ENCODE measurements at places on chromosomes 5 and 9.

- DNase-seq = no peak
These were observed 331.0 kb downstream of the ADAMTS6 start for GRCh38 chr5:65150599-65151304.

- DNase-seq = peak; percentile 98
These were observed 2.5 kb downstream of the ARRDC3 start for GRCh38 chr5:91380491-91381238.

DNA sequence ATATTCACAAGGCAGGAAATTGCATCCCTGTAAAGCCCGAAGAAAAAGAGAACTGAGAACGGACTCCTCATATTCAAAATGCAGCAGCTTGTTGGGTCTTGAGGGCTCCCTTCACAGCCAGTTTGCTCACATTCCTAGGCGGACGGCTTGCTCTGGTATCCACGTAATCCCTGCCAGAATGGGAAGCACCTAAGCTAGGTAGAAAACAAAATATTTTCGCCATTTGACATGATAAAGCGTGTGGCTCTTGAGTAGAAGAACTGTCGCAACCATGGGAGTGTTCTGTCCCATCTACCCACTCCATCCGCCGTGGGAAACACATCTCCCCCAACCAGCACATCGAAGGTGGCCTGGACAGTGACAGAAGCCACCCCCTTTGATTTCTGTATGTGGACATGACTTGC, 183.1 kb downstream of the GAS1 start:
- no peak for DNase-seq

DNA sequence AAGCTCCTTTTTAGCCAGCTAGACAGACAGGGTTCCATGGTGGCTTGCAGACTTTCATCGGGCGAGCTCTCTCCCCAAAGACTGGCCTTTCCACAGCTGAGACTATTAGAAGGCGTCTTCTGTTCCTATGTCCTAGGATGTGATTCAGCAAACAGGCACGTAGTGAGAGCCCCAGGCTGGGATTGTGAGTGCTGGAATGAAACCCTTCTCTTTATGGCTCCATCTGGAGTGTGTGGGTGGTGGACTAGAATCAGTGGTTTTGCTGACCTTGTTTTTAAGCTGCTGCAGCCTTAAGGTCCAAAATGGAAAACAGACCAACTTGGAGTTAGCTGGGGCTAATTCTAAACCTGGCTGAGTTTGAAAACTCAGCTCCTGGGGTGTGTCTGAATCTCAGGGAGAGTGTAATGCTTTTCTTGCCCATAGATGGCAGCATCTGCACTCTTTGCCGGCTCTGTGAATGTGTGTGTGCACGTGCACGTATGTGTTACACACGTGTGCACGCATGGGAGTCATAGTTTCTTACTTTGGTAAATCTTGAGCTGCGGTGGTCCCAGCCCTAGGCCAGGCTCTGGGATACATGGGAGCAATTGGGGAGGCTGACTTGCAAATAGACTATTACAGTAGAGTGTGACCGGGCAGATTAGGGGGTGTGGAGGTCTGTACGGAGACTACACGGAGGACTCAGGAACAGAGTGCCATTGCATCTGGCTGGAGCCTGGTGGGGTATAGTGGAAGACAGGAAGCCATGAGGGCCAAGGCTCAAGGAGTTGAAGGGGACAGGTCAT, 10.7 kb downstream of the GSN start:
- DNase-seq = peak; percentile 70

DNA sequence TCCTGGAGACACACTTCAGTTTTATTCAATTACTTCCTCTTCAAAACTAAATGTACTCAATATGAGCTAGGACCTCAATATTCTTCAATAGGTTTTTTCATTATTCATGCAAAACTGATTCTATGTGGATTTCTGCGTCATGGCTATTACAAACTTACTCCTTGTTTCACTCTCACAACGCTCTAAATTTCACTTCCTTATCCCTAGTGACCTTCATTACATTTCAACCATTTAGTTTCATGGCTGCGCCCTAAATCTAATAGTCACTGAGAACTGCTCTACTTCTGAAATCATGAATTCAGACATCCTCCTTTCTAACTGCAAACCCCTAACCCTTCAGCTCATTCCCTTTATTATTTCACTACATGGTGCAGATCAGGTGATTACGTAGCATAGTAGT, 93.9 kb downstream of the SLC25A46 start:
- DNase-seq = no peak

DNA sequence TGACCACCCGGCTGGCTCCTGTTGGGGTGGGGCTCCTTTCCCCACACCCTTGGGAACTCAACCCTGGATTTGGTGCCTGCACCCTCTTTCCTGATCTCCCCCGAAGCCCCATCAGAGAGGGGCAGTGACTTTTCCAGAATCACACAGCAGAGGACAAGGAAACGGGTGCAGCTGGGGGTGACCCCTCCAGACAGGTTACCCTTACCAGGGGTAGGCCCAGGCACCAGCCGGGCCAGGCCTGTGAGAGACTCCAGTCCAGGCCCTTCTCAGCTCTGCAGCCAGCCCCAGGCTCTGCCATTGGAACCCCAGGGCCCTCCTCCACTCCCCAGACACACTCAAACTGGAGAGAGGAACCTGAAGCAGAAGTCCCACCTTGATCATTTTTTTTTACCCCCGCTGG, 19.0 kb upstream of the PHYHD1 start:
- DNase-seq = no peak

DNA sequence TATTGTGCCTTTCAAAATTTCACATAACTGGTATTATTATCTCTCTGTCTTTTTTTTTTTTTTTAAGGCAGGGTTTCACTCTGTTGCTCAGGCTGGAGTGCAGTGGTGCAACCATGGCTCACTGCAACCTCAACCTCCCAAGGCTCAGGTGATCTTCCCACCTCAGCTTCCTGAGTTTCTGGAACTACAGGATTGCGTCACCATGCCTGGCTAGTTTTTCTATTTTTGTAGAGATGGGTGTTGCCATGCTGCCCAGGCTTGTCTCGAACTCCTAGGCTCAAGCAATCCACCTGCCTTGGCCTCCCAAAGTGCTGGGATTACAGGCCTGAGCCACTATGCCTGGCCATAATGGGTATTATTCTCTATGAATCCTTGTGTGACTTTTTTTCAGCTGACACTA, 402.3 kb upstream of the SMARCA2 start:
- DNase-seq = no peak

DNA sequence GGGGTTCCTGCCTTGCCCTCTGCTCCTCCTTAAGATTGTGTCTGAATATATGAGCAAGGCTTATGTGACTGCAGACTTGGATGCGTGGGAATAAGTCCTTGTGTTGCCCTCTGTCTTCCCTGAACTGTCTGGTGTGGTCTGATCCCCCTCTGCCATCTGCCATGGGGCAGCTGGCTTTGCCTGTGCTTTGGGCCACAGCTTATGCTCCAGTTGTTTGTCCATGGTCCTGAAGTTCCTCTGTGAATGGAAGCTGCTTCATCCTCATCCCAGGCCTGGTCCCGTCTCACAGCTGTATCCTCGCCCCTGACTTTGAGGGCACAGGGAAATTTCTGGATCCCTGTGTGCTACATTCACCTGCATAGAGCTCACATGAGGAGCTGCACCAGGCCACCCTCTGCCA, 14.7 kb downstream of the IL31RA start:
- DNase-seq = no peak

GRCh38 chr9:117869287-117869686, 165.1 kb downstream of the TLR4 start:
- DNase-seq = no peak

DNA sequence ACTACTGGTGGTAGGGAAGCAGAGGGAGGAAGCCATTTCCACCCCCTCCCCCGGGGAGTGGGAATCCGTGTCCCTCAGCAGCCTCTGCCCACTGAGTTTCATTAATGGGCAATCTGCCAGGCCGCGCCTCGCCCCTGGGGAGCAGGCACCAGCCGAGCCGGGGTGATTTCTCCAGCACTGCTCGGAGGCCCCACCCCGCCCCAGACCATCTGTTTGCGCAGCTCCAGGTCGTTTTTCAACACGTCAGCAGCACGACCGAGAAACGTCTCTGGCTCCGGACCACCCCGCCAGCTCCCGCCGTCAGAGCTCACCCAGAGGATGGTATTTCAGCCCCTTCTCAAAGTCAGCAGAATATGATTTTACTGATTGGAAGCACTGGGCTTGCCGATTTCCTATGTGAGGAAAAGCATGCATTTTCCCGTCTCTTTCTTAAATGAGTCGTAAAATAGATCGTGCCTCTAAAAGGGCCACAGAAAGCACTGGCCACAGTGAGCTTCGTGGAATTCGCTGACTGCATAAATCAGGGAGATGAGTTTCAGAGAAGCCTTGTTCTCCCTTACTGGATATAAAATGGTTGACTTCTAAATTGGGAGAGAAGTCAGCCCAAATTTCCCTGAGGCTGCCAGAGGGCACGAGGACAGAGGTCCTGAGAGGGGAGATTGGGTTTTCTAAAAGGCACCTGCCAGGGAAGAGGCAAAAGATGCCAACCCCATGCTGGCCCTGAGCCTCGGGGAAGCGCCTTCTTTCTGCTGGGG, 47.0 kb downstream of the OLFM1 start:
- no peak for DNase-seq

DNA sequence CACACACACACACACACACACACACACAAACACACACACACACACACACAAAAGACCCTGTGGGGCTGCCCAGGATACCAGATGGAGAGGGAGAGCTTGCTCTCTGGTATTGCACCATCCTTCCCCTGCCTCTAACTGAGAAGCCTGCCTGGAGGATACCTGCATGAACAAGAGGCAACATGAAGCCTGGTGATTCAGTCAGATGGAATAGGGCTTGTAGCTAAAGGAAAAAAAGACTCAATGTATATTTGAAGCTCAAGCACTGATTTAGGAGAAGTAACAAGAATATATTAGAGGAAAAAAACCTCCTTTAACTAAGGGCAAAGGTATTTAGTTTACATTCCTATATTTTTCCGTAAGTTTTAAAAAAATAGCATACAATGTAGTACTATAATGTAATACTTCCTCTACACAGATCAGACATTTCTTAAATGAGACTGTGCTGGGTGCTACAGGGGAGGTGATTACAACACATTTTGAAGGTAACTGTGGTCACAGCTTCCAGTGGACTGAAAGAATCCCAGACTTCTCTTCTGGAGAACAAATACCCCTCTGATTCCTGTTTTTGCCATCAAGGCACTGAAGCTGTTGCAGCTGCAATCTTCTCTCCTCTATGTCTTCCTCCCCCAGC, 169.3 kb downstream of the DCP2 start:
- no peak for DNase-seq

DNA sequence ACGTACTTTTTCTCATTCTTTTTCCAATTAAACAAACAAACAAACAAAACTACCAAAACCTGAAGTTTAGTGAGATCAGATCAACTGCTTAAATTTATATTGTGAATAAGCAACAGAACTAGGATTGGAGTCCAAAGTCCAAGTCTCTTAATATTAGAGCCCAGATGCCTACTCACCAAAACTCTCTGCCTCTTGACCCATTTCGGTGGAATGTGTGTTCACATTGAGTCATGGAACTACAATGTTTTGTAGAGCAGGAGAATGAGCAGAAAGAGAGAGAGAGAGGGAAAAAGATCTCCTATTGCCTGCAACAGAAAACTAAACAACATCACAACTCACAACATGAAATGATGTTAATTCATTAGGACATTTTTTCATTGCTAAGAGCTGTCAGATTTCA, 751.1 kb downstream of the TLR4 start:
- no peak for DNase-seq

- no peak for DNase-seq
These were observed 44.4 kb downstream of the GALNT12 start for GRCh38 chr9:98851730-98852459.

DNA sequence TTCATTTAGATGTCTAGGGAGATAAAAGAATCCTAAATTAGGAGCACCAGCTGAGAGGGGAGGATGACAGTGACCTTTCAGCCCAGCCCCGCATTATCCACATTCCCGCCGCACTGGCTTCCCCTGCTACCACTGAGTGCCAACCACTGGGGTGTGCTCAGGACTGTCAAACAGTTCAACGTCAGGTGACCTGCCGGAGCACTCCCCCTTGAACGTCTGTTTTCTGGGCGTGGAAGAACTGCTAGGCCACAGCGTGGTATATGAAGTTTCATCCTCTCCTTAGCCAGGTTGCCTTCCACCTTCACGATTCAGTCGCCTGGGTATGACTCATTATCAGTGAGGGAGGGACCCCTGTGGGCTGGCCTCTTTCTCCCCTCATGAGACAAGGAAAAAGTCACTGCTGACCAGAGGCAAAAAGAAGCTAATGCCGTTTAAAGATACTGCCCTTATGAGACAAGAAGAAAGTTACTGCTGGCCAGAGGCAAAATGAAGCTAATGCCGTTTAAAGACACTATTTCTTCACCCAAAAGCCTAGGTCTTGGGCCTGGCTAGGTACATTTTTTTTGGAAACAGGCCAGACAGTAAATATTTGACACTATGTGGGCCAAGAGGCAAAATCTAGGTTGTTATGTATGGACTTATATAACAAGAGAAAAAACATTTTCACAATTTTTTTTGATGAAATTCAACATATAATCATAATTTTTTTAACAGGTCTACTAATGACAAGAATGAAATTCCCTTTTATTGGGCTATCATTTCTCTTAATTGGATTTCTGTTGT, 4.6 kb downstream of the NMRK1 start:
- no peak for DNase-seq

DNA sequence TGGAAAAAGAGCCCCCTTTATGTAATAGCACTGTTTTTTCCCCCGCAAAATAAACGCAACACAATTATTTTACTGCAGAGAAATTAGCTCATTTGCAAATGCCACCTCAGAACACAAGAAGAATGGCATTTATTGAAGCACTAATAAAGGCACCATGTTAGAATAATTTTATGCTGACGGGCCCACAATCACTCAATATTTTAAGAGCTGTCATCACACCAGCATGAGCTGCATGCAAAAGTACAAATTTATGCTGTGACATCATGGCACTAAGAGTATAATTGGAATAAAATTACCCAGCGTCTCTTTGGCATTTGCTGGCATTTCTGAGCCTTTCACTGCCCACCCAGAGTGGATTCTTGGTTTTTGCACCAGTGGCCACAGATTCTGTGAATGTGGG, 364.6 kb downstream of the TLE4 start:
- DNase-seq = no peak

- DNase-seq = no peak
These were observed 65.5 kb upstream of the ABCA1 start for GRCh38 chr9:104993291-104993963.

GRCh38 chr9:69582544-69583297, 89.5 kb downstream of the APBA1 start:
- DNase-seq = no peak

DNA sequence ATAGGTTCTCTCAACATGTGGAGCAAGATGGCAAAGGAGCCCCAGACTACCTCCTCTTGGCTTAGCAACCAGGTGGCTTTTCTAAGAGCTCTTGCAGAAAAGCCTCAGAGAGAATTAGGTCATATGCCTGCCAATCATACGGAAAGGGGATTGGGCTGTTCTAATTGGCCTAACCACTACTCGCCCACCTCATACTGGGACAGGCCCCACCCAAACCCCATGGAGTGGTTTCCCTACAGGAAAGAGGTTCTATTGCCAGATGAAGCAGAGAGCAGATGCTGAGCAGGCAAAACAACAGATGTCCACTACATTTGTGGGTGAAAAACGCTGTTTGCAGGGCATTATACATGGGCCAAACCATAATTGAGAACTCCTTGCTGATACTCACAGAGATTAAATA, 29.0 kb downstream of the ABLIM3 start:
- DNase-seq = no peak

Data from Caco-2 (cell line).